ENCODE measurements at places on chromosomes 1 and 21.

DNA sequence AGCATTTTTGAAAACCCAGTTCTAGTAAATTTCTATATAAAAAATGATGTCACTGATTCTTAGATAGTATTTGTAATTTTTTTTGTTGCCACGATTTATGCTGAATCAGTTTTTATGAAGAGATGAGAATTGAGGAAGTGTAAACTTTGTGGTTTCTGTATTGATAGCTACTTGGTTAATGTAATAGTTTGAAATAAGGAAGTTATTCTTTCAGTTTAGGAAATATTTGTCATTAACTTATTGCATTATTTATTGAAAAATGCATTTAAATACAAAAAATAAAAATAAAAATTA is 97.8 kb downstream of the ZFYVE9 start:
- DNase-seq, result peak; percentile 84

DNA sequence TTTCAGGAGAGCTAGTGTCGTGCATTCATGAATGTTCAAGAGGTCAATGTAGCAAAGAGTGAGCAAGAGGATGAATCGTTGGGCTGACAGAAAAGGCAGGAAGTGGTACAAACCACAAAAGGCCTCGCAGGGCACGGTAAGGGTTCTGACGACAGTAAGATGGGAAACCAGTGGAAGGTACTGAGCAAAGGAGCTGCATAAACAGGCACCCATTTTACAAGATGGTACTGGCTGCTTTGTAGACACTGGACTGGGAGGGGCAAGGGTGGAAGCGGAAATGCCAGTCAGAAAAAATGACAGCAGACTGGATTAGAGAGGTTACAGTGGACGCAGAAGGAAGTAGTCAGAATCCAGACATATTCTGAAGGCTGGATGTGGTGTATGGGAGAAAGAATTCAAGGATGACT is 123.5 kb downstream of the PTPN14 start:
- DNase-seq, result peak; percentile 91

GRCh38 chr1:38436749-38437148 is 390.2 kb upstream of the POU3F1 start:
- no peak for DNase-seq

DNA sequence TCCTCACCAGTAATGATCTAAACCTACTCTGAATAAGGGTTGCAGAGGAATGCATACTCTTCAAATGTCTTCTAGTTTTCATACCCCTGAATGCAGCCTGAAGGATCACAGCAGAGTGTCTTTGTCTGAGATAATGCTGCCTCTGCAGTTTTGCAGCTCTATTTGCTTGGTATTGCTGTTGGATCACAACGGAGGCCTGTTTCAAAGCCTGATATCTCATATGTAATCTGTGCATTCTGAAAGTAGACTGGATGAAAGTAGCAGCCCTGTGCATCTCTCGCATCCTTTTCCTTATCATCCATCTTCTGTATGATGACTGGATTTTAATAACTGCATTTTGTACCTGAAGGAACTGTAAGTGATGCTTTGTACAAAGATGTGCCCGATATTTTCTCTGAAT is 34.9 kb upstream of the F13B start:
- no peak for DNase-seq

DNA sequence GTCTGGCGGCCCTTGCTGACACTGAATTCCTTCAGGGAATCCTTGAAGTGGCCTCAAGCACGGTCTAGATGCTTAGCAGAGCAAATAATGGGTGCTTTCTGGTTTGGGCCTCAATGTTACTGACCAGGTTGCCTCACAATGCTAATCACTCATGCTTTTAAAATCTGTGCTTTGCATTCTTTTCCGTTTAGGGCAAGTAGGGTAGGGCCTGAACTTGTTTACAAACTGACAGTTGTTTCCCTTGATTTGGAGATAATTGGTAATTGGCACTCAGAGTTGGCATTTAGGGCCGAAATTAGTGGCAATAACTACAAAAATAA is 1.4 kb downstream of the VPS13D start:
- DNase-seq, result no peak

- DNase-seq, result no peak
Measured at GRCh38 chr1:54506594-54506993, 41.4 kb upstream of the ACOT11 start.

- DNase-seq, result no peak
Measured at GRCh38 chr1:16244650-16245285, 7.8 kb upstream of the CPLANE2 start.

- DNase-seq, result peak; percentile 94
Measured at GRCh38 chr1:30779294-30780071, 21.9 kb upstream of the LAPTM5 start.

GRCh38 chr1:197130677-197131304 is 15.7 kb downstream of the ASPM start:
- DNase-seq, result no peak

DNA sequence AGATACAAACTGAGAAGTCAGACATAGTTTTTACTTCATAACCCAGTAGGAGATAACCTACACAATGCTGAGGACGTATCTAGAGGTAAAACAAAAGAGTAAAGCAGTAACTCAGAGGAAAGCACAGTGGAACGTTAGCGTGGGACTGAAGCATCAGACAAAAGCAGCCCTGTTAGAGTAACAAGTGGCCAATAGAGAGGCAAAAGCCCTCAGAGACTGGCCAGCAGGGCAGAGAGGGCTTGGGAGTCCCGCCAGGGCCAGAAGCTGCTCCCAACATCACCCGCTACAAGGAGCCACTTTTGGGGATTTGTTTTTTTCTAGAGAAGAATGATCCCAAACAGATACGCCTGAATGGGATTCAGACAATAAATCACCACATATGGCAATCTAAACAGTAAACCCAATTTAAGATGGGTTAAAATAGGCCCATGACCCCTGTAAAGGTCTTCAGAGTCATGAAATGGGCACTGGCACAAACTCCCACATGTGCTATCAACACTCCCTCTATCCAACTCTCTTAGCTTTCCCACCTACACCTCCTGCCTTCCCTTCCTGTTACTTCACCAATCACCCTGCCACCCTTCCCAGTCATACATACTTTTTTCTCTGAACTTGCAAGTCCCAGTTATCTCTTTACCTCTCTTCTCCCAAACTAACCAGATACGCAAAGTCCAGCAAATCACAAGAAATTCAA is 17.2 kb downstream of the TADA1 start:
- no peak for DNase-seq

DNA sequence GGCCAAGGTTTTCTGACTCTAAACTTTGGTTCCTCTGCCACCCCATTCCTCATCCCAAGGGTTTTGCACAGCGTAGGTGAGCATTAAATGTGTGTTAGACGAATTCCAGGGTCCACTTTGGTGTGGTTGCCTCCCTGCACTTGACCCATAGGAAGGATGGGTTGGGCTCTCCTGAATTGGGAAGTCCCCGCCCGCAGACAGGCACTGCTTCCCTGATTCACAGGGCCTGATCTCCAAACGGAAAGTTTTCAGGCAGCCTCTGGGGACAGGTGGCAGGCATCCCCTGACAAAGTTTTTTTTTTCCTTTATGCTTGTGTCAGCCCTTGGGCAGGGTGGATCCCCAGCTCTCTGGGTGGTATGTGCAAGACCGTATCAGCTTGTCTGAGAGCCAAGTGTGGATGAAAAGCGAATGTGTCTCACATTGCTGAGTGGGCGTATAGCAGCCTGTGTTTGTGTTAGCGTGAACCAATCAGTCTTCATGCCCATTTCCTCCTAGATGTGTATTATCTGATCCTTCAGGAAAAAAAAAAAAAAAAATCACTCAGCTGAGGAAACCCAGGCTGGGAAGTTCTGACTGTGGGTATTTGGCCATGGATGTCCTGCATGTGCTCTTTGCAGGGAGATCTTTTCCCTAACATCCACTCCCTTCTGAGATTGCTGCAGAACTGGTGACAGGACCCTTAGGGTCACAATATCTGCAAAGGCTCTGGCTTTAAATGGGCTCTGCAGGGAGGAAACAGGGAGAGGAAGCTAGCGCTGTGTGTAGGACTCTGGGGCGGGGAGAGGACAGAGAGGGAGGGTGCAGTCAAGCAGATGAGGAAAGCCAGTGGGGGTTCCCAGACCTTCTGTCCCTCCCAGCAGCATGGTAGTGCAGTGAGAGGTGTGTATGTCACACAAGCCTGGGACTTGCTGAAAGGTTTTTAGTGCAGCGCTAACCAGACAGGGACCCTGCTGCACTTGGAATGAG is 42.2 kb upstream of the TRABD2B start:
- DNase-seq, result no peak

DNA sequence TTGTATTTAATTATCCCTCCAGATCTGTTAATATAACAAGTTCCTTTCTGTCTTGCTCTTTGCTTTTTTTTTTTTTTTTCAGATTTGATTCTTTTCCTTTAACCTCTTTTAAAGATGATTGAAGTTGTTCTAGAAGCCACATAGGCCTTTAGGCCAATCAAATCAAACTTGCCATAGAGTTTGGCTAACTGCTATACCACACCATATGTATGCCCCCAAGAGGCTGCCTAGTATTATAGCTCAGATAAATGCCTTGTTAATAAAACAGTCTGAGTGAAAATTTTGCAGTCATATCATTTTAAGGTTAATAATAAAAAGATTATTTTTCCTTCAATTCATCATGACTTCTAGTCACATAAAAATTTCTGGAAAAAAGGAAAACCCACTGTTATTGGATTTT is 696.0 kb upstream of the CHRM3 start:
- DNase-seq, result peak; percentile 6

- DNase-seq, result no peak
Measured at GRCh38 chr1:55860798-55861519, 645.8 kb upstream of the USP24 start.

- peak; percentile 6 for DNase-seq
Measured at GRCh38 chr1:219744652-219745469, 132.0 kb upstream of the ZC3H11B start.

GRCh38 chr1:212228076-212228475 is 57.1 kb upstream of the PPP2R5A start:
- no peak for DNase-seq

DNA sequence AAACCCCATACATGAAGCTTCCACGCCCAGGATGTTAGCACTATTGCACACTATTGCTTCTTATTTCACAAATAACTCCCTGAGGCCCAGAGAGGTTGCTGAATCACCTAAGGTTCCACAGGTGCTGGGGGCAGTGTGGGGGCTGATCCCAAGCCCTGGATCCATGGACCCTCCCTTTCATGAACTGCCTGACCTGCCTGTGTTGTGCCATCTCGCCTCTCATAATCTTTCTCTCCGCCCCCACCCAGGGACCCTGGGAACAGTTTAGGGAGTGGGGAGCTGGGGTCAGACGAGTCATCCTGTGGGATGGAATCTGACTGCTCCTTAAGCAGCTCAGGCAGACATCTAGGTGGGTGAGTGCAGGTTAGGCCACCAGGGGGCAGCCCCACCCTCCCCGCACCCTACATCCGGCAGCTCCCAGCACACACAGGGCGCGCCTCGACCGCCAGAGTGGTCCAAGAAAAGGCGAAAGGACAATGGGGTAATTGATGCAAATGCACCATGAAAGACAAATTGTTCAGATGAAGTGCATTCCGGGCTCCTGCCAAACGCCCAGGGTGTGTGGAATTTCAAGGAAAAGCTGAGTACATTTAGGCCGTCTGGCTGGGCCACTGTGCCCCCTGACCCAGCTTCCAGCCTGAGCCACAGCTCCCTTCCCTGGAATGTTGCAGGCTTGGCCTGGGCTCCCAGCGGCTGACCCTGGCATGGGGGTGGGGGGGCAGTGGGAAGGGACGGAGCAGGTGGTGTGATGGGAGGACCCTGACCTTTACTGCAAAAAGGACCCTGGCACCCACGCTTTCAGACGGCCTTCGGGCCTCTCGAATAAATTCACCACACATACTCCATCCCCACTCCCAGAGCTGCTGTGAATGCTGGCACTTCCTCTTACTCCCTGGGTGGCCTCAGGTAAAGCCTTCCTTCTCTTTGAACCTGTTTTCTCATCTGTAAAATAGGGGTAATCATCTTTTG is 20.8 kb downstream of the PHLDA3 start:
- peak; percentile 85 for DNase-seq

DNA sequence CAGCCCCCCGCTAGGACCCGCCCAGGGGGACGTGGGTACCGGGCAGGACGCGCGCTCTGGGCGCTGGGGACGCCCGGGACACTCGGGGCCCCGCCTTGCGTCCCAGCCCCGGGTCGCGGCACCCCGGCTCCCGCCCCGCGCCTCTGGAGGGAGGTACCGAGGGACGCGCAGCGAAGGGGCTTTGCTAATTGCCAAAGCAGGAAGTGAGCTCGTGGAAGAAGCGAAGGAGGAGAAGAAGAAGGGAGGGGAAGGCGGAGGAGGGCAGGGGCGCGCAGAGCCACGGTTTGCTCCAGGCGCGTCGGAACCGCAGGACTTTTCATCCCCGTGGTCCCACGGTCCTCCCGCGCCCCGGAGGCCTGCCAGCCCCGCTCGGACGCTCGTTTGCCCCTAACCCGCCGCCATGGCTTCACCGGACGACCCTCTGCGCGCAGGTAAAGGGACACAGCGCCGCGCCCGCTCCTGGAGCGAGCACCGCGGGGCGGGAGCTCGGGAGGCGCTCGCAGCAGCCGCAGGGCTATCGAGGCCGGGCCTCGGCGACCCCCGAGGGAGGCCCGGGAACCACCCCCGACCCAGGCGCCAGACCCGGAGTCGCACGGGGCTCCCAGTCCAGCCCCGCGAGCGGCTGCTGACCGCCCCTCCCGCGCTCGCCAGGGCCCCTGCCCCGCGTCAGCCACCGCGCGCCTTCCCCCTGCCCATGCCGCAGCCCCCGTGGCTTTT is 1.3 kb downstream of the EDARADD start:
- DNase-seq, result peak; percentile 88

GRCh38 chr1:182484531-182485257 is 34.7 kb downstream of the RGSL1 start:
- peak; percentile 89 for DNase-seq

DNA sequence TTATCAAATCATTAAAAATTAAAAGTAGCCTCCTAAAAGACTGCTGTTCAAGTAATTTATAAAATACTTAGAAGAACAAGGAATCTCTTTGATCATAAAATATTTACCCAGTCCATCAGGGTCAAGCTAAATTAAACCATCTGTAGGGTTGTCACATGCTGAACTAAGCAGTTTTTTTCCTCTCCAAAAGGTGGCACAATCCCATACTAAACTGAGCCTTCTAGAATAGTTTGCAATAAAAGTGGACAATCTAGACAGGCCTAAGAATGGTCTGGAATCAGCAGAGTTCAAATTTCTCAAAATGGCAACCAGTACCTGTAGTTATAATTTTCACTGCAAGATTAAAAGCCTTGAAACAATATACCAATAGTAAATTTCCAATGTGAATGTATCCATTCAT is 194.8 kb downstream of the EIF4G3 start:
- DNase-seq, result peak; percentile 71

DNA sequence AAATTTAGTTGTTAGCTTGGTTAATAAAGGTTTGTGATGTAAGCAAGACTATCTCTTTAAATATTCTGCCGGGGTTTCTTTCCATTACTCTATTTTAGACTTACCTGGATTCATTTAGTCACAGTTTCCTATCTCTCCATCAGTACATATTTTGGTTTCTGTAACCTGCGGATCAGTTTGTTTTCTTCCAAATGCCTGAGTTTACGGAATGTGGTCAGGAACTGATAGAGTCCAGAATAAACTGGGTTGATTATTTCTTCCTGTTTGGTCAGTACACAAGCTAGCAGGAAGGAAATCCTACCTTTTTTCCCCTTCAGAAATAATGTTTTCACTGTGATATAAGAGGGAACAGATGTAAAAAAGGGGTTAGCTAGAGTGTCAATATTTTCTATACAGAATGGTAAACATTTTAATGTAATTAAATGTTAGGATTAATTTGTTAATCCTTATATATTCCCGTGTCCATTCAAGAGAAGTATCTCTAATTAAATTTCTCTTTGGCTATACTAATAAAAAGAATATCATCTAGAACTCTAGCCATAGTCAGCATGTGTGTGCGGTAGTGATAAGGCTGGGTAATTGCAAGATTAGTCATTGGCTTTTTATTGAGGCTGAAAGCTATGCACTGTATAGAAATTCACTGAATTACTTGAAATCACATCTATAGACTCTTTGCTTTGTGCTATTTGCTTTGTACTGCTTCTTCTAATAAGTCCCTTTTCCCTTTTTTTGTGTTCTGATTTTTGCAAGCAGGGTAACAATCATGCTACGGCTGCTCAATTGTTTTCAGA is 144.7 kb upstream of the ADGRL4 start:
- no peak for DNase-seq
